ENCODE measurements at places on chromosomes 3 and 15. TPM values are rescaled to one million over a fixed set of nuclear protein-coding genes. Genes with fewer than 3 reads are reported as not detected.

The CPEB1 gene
- not detected for total RNA-seq

The C3orf52 gene
- total RNA-seq = 0.50 TPM

The SLC22A14 gene
- total RNA-seq = 0.29 TPM

The IL20RB gene
- total RNA-seq = 0.30 TPM

The COLQ gene
- total RNA-seq = 1.1 TPM

The SI gene
- total RNA-seq = not detected

The GOLGA8S gene
- total RNA-seq = 0.37 TPM

The MST1R gene
- 0.37 TPM for total RNA-seq

The PAQR9 gene
- total RNA-seq = 15.5 TPM

The CDCP1 gene
- 0.99 TPM for total RNA-seq

The CCDC191 gene
- total RNA-seq = 0.91 TPM

The RAB8B gene
- total RNA-seq = 17.8 TPM

The ROPN1 gene
- total RNA-seq = not detected

The PLCL2 gene
- total RNA-seq = 8.0 TPM

The GOLGA6L4 gene
- total RNA-seq = 3.5 TPM

The REC114 gene
- total RNA-seq = not detected

The GXYLT2 gene
- 0.12 TPM for total RNA-seq

The GRM2 gene
- total RNA-seq = 1.2 TPM

The MYO5C gene
- total RNA-seq = 5.8 TPM

The GOLGA8T gene
- total RNA-seq = 0.58 TPM

The ALDH1A2 gene
- 33.2 TPM for total RNA-seq

The INO80 gene
- 12.5 TPM for total RNA-seq

The MNS1 gene
- 0.18 TPM for total RNA-seq

The TTLL13 gene
- not detected for total RNA-seq

The MYH15 gene
- total RNA-seq = not detected

The PRR20G gene
- not detected for total RNA-seq

The WHAMM gene
- 6.5 TPM for total RNA-seq

The MBNL1 gene
- total RNA-seq = 67.6 TPM

The ATP13A5 gene
- total RNA-seq = not detected

The CHDH gene
- 42.9 TPM for total RNA-seq

The IL17RB gene
- total RNA-seq = 30.2 TPM

The RETNLB gene
- total RNA-seq = not detected

The GPR171 gene
- 0.29 TPM for total RNA-seq

The AQP9 gene
- 350 TPM for total RNA-seq

The FEZF2 gene
- total RNA-seq = not detected

The SERINC4 gene
- total RNA-seq = not detected

The PTPN23 gene
- 25.8 TPM for total RNA-seq

The IQSEC1 gene
- 60.9 TPM for total RNA-seq

The TUSC7 gene
- total RNA-seq = not detected

The PLCH1 gene
- 0.18 TPM for total RNA-seq

The FGF7 gene
- total RNA-seq = 1.0 TPM

The SLC28A1 gene
- 75.4 TPM for total RNA-seq

The APPL1 gene
- 19.1 TPM for total RNA-seq

The ATP8B4 gene
- total RNA-seq = 4.5 TPM

The GOLGA8N gene
- total RNA-seq = 5.5 TPM

The C2CD4A gene
- total RNA-seq = not detected

The ZBBX gene
- not detected for total RNA-seq

The POPDC2 gene
- 0.59 TPM for total RNA-seq

The ADAMTS7 gene
- 1.2 TPM for total RNA-seq

The UNC13C gene
- total RNA-seq = not detected

The PLOD2 gene
- 196 TPM for total RNA-seq

The GJD2 gene
- not detected for total RNA-seq

The AMT gene
- 8.4 TPM for total RNA-seq

The SYNM gene
- 2.2 TPM for total RNA-seq

The ANKDD1A gene
- 0.29 TPM for total RNA-seq

All from right lobe of liver (tissue), 6 donors.